T1000 (cell line): ENCODE measurements at places on chromosomes 7 and 10.
A peak's percentile ranks its signal among the peaks of the same experiment; 100 is the strongest.

DNA sequence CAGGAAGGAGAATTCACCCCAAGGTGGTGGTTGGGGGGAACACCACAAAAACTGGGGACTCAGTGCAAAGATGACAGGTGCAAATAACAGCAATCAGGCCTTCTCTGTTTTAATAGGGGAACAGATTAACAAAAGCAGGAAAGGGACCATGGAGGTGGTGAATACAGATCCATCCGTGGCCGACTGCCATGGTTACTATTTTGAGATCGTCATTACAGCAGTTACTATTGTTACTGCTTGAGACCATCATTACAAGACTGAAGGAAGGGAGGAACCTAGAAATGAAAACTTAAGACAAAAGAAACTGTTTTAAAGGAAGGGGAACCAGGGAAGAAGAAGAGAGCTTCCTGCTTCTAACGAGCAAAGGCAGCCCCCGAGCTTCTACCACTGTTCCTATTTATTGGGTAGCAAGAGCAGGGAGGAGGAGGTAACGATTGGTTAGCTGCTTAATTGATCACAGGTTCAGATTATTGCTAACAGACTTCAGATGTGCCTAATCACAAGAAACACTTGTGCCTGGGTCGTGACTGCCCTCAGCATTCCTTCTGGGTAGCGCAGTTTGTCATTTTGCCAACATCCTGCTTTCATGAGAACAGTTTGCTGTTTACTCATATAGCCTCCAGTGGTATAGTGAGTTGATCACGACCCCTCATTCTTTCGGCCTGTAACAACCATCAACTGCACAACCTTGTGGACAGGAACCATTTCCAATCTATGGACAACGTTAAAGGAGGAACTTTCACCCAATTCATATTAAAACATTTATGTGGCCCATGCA is 216.3 kb downstream of the CHCHD3 start:
- DNase-seq = no peak

- no peak for DNase-seq
Observed at GRCh38 chr10:102235598-102235920, 5.8 kb downstream of the PITX3 start.

DNA sequence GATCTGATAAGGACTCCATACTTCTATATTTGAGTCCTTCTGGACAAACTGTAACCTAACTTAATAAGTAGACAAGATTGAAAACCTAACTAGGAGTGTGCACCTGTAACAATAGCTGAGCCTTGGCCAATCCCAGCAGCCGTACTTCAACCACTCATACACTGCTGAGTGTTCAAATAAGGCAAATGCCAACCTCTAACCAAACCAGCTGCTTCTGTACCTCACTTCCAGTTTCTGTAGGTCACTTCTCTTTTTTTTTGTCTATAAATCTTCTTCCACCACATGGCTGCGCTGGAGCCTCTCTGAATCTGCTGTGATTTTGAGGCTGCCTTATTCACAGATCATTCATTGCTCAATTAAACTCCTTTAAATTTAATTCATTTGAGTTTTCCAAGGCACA is 753.2 kb downstream of the DNAJB9 start:
- DNase-seq = no peak

GRCh38 chr10:20287586-20287985 is 471.4 kb downstream of the PLXDC2 start:
- DNase-seq = no peak

DNA sequence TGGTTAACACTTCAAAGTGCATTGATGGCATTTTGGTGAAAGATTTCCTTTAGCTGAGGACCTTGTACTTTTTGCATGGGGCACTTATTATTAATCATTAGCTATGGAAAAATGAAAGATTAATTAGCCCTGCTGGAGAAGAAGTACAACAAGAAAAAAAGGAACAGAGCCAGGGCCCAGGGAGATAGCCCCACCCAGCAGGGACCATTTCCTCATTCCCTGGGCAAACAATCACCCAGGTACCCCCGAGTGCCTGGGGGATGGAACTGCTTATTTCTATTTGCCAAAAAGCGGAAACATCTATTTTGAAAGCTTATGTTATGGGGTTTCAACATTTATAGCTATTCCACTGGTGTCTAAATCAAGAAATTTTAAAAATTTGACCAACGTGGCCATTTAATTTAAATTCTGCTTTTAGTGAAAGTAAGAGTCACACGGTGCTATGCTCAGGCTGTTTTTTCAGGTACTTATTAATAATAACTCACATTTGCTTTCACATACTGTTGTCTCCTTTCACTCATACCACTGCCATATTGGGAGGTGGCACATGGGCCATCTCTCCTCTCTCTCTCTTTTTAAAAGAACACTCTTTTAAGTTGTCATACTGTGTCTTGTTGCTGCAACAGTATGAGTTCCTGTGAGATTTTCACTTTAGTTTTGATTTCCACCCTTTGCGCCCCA is 143.6 kb upstream of the KIF5B start:
- DNase-seq = no peak

DNA sequence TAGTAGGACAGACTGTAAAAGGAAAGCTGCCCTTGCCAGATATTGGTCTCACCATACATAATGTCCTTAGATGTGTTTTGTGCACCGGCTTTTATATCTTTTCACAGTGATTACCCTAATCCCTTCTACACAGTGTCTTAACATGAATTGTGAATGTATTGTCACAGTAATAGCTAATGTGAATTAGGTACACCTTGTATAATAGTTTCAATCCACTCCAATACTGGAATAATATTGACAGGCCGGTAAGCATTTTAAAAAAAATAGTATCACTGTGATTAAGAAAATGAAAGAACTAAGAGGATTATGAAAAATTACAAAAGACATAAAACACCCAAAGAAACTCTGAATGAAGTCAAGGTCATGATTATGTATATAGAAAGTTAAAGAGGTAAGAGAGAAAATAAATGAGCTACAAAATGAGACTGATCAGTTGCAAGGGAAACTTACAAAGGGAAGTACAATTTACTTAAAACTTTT is 420.9 kb downstream of the PLXDC2 start:
- DNase-seq = no peak

GRCh38 chr10:35559416-35559815 is 45.7 kb upstream of the GJD4 start:
- DNase-seq = no peak

DNA sequence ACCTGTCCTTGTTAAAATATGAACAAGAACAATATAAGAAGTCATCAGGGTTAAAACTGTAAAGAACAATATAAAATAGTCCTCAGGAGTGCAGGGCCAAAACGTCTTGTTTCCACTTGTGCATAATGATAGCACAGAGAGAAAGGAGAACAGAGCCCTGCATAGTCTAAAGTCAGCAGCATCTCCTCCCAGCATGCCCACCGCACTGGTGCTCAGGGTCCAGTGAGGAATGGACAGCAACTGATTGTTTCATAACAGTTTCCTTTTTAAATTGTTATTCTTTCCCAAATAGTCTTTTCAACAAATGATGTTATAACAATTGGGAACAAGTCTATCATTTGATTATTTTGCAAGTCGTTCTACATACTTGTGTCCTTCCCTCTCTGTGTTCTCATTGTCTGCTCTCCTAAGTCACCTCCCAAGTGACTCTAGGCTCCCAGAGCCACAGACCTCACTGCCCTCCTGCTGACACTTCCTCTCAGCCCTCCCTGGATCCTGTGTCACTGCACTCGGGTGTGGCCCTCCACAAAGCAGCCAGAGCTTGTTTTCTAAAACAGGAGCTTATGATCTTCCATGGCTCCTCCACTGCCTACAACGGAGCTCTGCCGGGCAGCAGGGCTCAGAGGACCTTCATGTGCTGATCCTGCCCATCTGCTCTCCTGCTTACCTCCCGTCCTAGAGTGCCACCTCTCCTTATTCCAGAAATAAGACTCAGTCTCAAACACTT is 27.6 kb downstream of the COBL start:
- no peak for DNase-seq

GRCh38 chr7:47951374-47951773 is 3.1 kb upstream of the PKD1L1 start:
- DNase-seq = no peak

GRCh38 chr7:104826135-104826534 is 187.9 kb upstream of the KMT2E start:
- no peak for DNase-seq

DNA sequence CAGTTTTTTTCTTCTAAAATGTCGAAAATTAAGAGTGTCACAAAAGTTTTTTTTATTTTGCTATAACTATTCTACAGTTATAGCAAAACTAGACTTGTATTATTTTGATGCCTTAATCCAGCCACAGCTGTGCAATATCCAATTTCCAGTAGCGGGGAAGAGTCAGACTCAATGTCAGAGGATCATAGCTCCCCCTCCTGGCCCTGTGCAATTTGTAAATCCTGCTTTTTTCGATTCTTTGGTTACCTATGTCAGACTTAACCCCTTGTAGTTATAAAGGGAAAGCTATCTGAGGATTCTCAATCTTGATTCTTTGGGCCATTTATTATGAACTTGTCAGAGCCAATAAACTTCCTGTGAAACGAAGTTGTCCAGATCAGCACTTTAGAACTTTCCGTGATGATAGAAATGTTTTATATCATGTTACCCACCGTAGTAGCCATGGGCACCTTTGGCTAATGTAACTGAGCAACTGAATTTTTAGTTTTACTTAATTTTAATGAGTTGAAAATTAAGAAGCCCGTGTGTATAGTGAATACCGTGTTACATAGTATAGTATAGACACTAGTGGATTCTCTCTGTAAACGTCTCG is 87.7 kb upstream of the PRKCQ start:
- no peak for DNase-seq

DNA sequence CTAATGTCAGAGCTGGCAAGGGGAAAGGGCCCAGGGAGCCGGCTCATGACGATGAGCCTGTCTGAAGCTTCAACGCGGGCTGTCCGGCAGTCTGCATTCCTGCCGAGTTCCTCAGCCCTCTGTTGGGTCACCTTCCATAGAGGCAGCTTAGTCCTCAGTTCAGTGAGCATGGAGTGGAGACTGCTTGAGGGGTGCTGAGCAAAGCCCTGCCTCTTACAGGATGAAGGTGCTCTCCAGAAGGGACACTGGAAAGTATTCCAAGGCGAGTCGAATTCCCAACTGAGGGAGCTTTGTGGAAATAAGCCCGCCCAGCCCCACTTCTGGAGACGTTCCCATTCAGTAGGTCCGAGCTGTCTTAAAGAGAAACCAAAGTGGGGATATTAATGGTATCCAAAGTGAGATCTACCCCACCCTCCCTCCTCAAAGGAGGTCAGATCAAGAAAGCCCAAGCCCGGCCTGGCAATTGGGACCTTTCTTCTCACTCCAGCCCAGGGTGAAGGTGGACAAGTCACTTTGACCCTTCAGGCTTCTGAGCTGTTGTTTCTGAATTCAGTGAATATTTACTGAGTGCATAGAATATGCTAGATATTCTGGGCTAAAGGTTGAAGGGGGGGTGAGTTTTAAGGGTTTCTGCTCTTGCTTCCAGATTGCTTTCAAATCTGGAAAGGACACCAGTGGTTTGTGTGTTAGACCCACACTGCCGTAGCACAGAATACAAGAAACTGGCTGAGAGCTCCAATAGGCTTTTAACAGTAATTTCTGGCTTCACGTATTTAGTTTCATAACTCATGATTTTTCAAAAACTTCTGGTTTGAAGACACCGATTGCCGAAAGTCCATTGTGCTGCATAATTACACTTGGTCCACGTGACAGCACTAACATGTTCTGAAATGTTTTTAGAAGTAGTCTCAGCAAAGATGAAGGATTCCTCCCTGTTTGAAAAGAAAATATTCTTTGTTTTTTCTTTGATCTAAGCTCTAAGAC is 3.5 kb downstream of the EGFR start:
- no peak for DNase-seq

- DNase-seq = no peak
Observed at GRCh38 chr10:20302033-20302432, 485.8 kb downstream of the PLXDC2 start.

- no peak for DNase-seq
Observed at GRCh38 chr7:75870557-75871161, 8.2 kb upstream of the RHBDD2 start.

- DNase-seq = no peak
Observed at GRCh38 chr7:98930464-98930863, 52.1 kb downstream of the TRRAP start.

GRCh38 chr10:13709931-13710650 is 123.3 kb downstream of the PRPF18 start:
- no peak for DNase-seq

- DNase-seq = no peak
Observed at GRCh38 chr7:98240961-98241673, 10.9 kb downstream of the TECPR1 start.

- peak; percentile 49 for DNase-seq
Observed at GRCh38 chr7:137670222-137671064, 176.3 kb downstream of the DGKI start.

DNA sequence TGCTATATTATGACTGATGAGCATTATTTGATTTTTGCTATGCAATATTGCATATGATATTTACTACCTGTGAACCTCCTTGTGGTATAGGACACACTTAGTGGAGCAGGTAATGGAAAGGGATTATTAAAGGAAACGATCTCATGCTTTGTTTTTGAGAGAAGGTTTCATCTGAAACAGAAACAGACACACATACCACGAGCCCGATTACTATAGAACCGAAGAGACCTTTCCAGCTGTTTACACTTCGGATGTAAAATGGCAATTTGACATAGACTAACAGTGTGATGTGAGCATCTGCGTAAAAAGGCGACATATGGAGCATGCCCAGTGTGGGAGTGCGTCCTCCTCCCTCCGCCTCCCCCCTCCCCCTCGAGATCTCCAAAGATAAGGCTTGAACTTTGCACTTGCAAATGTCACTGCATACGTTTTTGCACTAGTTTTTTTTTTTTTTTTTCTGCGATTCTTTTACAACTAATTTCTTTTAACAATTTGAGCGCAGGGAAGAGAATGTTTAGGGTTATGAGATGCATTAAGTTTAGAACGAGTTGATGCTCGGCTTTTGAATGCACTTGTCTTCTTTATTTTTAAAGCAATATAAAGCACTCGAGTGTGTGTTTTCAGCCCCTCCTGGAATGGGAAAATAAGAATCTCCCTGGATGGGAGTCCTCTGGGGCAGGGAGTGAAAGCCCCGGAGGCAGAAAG is 251.0 kb downstream of the NSUN6 start:
- DNase-seq = no peak

- no peak for DNase-seq
Observed at GRCh38 chr7:133645884-133646391, 393.1 kb downstream of the EXOC4 start.

GRCh38 chr10:27744802-27745731 is 552 bp downstream of the MKX start:
- DNase-seq = no peak
